ENCODE measurements at places on chromosomes 1 and 21.
A peak's percentile ranks its signal among the peaks of the same experiment; 100 is the strongest.

GRCh38 chr1:236400061-236400603 lies 6.0 kb downstream of the EDARADD start:
- DNase-seq: no peak

DNA sequence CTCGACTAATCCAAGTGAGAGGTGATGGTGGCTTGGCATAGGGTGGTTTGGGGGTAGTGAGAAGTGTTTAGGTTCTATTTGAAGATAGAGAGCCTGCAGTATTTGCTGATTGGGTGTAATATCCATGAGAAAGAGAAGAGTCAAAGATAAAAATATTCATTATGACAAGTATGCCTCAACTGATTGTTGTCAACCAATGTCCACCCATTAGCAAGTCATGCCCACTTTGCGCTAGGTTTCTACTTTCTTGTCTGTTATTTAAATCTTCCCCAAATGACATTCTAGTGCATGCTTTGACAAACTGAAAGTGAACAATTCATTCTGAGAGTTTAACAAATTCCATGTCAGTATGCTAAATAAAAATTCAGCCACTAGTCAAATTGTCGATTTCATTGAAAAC lies 3.8 kb upstream of the XCL1 start:
- DNase-seq: no peak

DNA sequence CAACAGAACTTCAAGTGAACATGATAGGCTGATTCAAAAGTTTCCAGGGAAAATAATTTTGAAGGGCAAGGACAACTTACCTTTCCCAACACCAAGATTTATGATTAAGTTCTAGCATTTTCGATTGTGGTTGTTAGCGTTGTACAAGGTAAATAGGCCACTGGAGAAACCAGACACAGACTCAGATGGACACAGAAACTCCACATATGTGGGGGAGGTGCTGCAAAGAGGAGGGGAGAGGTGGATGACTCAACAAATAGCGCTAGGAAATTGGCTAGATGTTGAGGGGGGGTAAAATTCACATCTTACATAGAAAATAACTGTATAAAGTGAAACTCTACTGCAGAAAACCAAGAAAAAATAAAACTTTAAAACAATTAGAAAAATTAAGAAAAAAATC lies 564.4 kb downstream of the MATN1 start:
- DNase-seq: no peak

- DNase-seq: no peak
Observed at GRCh38 chr1:115649964-115650363, 8.2 kb downstream of the VANGL1 start.

GRCh38 chr1:246748867-246749266 lies 24.7 kb downstream of the SCCPDH start:
- DNase-seq: no peak

- DNase-seq: peak; percentile 79
Observed at GRCh38 chr1:181038399-181038873, 4.7 kb downstream of the MR1 start.

DNA sequence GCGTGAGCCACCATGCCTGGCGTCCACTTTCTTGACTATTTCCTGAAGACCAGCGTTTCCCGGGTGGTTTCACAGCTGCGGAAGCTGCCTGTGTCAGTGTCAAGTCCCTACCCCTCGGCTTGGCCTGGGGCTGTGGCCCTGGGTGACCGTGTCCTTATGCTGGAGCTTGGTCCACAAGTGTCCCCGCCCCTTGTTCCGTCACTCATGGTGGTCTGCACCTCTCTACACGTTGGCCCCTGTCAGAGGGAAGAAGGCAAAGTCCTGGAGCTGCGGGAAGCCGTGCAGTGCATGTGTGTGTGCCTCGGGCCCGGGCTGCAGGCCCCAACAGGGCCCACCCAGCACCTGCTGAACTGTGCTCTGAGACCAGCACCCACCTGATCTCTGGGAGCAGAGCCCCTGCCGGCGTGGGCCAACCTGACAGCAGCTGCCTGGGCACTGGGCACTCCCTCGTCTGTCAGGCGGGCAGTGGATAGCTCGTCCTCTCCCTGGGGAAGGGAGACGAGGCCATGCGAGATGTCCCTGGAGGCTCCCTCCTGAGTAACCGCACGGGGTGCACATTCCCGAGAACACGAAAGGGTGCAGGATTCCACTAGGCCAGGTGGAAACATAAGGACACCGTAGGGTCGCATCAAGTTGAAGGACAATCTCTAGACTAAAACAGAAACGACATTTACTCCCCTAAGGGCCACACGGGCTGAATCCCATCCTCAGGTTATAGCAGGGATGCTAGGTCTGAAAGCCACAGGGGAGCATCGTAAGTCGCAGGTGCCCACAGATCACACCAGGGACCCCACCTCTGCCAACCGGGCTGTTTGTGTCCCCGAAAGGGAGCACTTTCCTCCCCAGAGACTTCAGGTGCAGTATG lies 2.4 kb upstream of the C1orf159 start:
- DNase-seq: no peak

- no peak for DNase-seq
Observed at GRCh38 chr1:201051399-201051798, 27.9 kb upstream of the KIF21B start.
